A673 (cell line): ENCODE measurements at places on chromosomes 5 and 9.

DNA sequence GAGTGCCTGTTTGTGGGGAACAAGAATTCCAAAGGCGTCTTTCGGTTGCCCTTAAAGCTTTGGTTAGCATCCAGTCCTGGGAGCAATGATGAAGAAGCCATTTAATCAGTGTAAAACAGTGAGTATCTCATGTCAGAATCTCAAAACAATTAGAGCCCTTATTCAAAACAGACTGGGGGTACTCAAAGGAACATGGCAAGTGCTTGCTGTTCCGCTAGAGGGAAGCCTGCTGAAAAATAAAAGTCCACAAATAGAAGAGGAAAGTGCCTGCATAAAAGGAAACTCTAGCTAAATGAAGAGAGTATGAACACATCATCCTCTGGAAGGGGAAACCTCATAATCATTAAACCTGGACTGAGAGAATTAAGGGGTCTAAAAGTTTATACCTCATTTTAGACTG lies 26.4 kb downstream of the FBXL7 start:
- no peak for DNase-seq

DNA sequence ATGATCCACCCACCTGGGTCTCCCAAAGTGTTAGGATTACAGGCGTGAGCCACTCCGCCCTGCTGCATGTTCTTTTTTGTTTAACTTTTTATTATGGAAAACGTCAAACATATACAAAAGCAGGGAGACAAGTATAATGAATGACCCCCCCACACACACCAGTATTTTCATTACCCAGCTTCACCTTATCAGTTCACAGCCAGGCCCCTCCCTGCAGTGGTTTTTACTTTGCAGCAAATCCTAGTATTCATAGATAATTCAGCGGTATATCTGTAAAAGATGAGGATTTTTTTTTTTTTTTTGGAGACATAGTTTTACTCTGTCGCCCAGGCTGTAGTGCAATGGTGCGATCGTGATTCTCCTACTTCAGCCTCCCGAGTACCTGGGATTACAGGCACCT lies 2.3 kb downstream of the POMT1 start:
- DNase-seq: no peak

DNA sequence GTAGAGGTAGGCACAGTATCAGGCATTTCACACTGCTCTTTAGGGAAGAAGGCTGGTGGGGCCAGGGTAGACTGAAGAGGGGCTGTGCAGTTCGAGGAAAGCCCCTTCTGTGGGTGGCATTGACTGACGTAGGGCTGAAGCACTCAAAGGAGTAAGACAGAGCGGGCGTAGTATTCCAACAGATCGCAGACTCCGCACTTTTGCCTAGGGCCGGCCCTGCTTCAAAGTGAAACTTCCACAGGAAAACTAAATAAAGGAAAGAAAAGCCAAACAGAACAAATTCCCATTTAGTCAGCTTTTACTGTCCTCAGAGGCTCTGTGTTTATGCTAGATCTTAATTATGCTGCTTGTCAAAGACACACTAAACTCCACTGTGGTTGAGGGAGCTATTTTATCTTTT lies 493.0 kb upstream of the WWC1 start:
- no peak for DNase-seq

DNA sequence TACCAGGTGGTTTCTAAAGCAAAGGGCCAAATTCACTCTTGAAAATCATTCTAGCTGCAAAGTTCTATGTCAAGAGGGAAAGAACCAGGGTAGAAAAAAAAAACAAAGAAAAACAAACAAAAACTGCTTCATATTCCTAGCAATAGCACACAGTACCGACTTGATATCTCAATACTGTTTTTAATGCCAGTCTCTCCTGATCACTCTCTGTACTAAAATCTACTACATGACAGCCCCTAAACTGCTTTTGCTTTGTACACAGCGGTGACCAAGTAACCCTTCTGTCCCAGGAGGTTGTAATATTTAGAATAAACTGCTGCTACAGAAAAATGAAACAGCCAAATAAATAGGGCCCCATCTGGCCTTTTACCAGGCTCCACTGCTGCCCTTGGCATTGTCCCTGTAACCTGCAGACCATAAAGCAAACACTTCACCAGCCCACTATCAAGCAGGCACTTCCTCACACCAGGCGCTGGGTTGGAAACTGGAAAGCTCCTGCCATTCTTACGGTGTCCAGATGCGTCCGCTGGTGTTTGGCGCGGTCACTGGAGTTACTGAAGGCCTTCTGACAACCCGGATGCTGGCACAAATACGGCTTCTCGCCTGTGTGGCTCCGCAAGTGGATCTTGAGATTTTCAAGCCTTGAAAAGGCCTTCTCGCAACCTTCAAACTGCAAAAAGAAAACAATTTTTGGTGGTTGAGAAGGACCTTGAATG lies 363.2 kb downstream of the GLIS3 start:
- no peak for DNase-seq

GRCh38 chr9:94642501-94642900 lies 3.2 kb upstream of the FBP1 start:
- DNase-seq: no peak

GRCh38 chr5:80629281-80629680 lies 25.2 kb upstream of the MSH3 start:
- no peak for DNase-seq

GRCh38 chr9:98775831-98776441 lies 20.4 kb downstream of the ANKS6 start:
- peak; percentile 80 for DNase-seq

- DNase-seq: no peak
Measured at GRCh38 chr9:95055334-95055850, 262.1 kb downstream of the FANCC start.

DNA sequence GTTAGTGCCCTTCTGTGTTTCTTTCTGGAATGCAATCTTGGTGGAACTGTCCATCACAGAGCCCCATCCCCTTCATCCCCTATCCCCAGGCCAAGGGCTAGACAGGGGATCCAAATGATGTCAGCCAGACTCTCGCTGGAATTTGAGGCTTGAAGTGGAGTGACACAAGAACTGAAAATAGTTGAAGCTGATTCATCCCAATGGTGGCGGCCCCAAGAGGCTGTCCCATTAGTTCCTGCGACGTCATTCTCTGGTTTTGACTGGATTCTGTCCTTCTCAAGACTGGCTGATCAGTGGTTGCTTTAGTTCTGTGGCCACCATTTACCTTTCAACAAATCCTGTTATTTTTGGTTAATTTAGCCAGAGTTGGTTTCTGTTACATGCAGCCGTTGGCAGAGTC lies 59.9 kb downstream of the SUB1 start:
- DNase-seq: no peak

GRCh38 chr9:114407889-114408288 lies 20.1 kb upstream of the AKNA start:
- DNase-seq: no peak

DNA sequence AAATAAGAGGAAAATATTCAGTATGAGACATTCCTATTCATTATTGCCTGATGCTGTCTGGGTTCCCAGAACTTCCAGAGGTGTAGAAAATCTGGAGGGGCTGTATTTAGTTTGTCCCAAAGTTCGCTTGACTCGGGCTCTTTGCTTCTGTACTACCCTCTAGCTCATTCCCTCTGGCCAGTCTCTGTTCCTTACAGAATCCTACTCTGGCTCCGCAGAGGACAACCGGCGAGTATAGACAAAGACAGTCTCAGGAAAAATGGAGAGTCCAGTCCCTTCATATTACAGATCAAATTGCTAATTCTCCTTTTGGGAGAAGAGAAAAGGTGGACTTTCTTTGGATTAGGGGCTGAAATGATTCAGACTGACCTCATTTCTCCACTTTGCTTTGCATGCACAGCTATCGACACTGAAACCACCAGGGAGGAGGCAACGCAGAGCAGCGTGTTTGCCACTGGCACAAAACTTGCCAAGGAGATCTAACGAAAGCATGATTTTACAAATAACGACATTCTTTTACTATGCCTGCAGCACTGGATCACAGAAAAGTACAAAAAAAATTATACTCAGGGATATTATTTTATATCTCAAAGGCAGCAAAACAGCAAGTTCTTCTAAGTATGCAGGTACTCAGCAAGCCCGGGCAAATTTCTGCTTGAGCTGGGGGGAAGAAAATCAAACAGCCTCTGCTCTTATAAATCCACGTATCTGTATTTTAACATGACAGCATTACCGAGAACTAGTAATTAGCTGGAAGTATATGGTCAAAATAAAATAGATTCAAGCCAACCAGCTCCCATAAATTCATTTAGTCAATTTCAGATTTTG lies 279.7 kb downstream of the NPR3 start:
- DNase-seq: no peak

DNA sequence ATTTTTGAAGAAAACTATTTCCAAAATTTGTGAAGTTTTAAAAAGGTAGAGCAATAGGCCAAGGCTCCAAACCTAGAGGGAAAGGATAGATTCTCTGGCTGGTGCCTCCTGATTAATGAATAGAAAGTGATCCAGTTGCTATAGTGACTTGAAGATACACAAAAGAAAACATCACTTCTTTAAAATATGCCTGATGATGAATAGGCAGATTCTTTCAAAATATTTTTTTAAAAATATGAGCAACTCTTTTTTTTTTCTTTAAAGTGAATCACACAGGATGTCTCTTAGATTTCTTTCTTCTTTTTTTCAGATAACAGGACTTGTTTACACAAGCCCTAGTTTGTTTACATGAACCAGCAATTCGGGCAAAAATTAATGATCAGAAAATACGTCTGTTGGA lies 124.4 kb downstream of the RFK start:
- no peak for DNase-seq

DNA sequence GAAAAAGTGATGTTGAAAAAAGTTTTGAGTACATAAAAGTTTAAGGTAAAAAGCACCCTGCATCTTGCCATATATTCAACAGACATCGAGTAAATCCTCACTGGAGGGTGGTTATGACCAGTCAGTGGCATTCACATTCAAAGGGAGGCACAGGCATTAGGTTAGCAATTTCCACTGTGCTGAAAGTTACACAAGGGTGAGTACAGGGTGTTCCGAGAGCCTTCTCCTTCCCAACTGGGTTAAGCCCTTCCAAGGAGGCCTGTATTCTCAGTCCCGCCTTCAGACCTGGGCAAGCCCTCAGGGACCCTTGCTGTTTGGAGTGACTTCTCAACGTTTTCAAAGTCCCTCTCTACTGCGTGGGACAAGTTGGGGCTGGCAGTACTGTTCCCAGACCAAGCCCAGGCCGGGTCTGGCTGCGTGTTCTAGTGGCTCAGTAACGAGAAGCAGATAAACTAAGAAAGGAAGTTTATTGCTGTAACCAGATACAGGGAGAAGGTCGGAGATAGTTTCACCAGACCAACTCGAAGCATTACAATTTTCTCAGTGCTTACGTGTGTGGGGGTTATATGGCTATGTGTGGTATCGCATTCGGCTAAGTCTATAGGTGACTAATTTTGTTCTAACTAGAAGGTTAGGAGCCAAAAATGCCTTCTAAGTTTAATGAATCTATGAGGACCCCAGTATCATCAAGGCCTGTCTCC lies 13.0 kb upstream of the SETX start:
- no peak for DNase-seq

DNA sequence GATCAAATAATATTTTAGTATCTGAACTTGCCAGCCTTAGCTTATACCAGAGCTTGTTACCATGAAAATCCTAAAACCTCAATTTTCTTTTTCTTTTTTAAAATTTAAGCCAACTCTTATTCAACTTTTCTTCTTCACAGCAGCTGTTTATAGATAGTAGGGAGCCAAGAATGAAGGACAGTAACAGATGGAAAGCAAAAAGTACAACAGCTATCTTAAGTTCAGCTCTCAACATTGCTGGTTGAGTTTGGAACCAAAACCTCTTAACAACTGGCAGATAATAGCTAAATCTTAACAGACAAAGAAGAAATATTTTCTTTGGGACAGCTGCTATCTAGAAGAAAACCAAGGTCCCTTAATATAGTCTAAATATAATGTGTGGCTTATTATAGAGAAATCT lies 74.7 kb downstream of the PJA2 start:
- no peak for DNase-seq

DNA sequence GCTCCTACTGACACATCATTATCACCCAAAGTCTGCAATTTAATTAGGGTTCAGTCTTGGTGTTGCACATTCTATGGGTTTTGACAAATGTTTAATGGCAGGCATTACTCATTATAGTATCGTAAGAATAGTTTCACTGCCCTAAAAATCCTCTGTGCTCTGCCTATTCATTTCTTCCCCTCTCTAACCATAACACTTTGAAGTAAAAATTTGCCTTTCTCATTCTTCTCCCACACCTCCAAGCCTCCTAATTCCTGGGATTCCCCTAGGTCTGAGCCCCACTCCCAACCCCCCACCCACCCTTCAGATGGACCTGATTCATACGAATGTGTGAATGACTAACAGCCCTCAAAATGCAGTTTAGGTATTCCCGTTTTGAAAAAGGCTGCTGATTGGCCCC lies 18.4 kb downstream of the ENC1 start:
- no peak for DNase-seq

GRCh38 chr5:125501396-125501795 lies 755.0 kb upstream of the ZNF608 start:
- no peak for DNase-seq

DNA sequence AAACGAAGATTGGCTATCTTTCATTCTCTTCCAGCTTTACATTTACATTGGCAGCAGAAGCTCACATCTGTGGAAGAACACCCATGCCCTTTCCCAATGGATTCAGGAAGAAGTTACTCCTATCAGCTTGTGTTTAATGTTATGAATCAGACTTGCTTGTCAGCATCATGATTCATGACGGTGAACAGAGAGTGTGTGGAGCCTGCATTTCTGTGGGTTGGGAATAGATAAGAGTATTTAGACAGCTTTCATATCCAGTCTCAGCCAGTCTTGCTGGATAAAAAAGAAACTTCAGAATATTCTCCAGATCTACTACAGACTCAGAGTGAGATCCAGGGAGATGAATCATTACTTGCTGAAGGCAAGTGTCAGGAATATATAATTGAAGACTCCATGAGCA lies 812.9 kb upstream of the ZNF608 start:
- no peak for DNase-seq

GRCh38 chr9:37889536-37889935 lies 14.4 kb downstream of the SLC25A51 start:
- no peak for DNase-seq

- DNase-seq: no peak
Measured at GRCh38 chr5:128579639-128580038, 41.6 kb upstream of the FBN2 start.

GRCh38 chr5:42840842-42841567 lies 29.3 kb upstream of the SELENOP start:
- DNase-seq: no peak

DNA sequence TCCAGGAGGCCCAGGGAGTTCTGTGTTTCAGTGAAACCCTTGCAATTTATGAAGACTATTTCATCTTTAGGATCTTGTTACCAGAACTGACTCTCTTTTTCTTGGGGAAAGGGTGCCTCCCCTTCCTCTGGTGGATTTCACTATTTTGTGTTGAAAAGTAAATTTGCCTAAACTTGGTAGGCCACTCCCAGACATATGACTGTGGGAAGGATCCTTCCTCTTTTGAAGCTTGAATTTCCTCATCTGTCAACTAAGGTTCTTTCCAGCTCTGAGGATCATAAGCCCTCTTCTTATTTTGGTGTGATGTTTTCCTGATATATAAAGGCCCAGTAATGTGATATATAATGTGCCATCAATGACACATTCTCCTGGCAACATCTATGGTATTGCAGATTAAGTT lies 59.1 kb upstream of the ZFAND5 start:
- no peak for DNase-seq
